ENCODE measurements at places on chromosomes 6 and 20. TPM values are rescaled to one million over a fixed set of nuclear protein-coding genes. Genes with fewer than 3 reads are reported as not detected.

DNA sequence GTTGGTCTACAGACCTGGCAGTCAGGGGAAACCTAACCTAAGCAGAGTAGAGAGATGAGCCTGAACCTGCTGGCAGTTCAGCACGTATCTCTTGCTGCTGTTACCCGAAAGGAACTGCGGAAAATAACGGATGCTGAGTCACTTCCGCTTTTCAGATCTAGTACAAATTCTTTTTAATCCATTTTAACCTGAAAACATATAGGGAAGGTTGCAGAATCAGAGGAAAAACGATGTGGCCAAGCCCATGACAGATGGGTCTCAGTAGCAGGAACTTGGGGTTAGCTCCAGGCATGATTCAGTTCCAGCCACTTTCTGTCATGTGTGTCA, 351.9 kb upstream of the PRND start:
- no peak for DNase-seq

- no peak for DNase-seq
These were observed 124.3 kb upstream of the TMEM170B start for GRCh38 chr6:11413117-11413687.

Gene MAS1L
- total RNA-seq = not detected

Gene LKAAEAR1
- not detected for total RNA-seq

GRCh38 chr6:130602151-130602770, 224.9 kb upstream of the SMLR1 start:
- no peak for DNase-seq

Gene FAM162B
- 1.5 TPM for total RNA-seq

DNA sequence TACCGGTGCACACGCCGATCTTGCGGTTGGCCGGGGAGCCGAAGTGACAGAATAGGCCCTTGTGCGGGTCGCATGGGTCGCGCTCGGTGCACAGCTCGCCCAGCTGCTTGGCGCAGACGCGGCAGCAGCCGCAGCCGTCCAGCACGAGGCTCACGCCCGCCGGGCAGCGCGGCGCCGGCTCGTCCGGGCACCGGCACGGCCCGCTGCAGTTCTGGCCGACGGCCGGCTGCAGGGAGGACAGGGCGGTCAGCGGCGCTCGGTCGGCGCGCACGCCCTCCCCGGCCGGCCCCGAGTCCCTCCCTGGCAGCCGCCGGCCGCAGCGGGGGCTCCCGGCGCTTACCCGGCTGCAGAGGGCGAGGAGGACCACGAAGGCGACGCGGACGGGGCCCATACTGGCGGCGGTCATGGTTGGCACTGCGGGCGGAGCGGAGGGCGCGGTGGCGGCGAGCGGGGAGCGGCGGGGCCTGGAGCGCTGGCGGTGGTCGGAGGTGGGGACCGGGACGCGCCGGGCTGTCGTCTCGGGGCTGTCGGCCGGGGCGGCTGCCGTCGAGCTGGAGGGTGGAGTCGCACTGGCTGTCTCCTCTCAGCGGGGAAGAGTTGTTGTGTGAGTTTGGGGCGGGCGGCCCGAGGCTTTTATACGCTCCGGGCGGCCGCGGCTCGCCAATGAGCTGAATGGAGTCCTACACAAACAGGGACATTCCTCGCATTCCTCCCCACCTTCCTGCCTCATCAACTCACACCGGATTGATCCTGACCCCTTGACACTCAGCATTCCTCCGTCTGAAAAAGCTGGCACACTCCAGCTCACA, at the start of gene CCN2:
CCN2 (minus strand) TSS at position 606 of the 809 bp plus-strand sequence; CDS start at position 406, 200 bp downstream.
- peak; percentile 68 for DNase-seq

GRCh38 chr20:51562332-51563173, 20.0 kb upstream of the NFATC2 start:
- DNase-seq = peak; percentile 68

GRCh38 chr6:97958134-97958533, 675.1 kb upstream of the MMS22L start:
- no peak for DNase-seq

All from prostate gland (tissue), 2 donors.